ENCODE measurements at places on chromosomes 12 and 14. TPM values are rescaled to one million over a fixed set of nuclear protein-coding genes. Genes with fewer than 3 reads are reported as not detected.

Gene EGLN3
- 31.7 TPM for total RNA-seq

Gene PTGER2
- total RNA-seq: 7.5 TPM

Gene P2RX2
- total RNA-seq: not detected

Gene ADAM20
- 4.0 TPM for total RNA-seq
